ENCODE measurements at places on chromosomes 11 and 22. TPM values are rescaled to one million over a fixed set of nuclear protein-coding genes. Genes with fewer than 3 reads are reported as not detected.

MUC2 gene
- total RNA-seq, result not detected

RFPL3 gene
- total RNA-seq, result not detected

GRCh38 chr11:6932145-6932544, 5.9 kb downstream of the ZNF215 start:
- DNase-seq, result no peak

DNA sequence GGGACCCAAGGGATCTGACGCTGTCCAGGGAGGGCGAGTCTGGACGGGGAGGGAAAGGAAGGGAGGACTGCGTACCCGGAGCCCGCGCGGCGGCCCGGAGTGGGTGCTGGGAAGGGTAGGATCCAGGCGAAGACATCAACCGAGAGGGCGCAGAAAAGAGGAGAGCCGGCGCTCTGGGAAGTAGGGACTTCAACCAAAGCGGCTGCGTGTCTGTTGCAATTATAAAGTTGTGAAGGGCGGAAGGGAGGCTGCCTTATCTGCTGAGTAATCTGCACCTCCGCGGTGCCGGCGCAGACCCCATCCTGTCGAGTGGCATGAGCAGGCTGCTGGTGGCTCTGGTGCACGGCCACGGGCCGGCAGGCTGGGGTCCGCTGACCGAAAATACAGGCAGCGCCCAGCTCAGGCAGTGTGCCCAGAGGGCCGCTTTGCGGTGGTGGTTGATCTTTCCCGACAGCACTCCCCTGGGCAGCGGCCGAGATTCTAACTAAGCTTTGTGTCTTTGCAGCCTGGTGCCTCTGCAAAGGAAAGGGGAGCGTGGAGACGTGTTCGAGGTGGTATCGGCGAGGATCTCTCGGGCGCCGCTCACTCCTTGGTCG, 978 bp downstream of the C11orf87 start:
- peak; percentile 85 for DNase-seq

VPREB1 gene
- not detected for total RNA-seq

- no peak for DNase-seq
These were observed 14.3 kb upstream of the AIFM3 start for GRCh38 chr22:20952544-20953341.

DNA sequence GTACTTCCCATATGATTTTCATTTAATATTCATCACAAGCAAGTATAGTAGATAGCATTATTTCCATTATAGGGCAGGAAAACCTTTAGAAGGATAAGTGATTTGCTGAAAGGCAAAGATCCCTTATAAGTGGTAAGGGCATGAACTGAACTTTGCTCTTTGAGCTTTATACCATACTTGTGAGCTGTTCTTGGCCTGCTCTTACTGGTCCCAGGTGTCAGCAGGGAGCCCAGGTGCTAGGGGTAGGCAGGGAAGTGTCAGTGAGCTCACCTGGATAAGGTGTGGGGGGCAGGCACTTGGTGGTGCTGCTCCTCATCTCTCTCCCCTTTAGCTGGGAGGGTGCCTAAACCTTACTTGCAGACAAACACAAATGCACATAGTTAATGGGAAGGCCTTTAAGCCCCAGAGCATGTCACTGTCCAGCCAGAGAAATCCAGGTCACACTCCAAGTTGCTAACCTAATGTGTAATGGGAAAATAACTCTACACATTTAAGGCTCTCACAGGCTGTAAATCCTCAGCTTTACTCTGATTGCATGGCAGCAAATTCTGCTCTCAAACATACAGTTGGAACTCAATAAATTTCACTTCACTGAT, 114.4 kb downstream of the PLEKHA7 start:
- DNase-seq, result no peak

PKP3 gene
- total RNA-seq, result 0.85 TPM

GRCh38 chr11:104332110-104332509, 168.2 kb upstream of the PDGFD start:
- no peak for DNase-seq

DNA sequence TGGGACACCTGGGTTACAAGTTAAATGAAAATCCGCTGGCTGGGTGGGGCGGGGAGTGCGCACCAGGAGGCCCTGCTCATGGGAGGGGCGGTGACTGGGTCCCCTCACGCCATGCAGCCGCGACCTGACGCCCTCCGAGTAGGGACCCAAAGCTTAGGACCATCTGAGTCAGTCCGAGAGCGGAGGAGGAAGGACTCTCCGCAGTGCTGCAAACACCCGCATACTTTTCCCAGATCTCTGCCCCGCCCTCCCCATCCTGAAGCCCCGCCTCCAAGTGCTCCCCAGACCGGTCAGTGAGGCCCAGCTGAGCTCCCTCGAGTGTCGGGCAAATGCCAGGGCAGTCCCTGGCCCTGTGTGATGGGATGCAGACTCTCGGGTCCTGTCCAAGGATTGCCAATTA, 6.6 kb upstream of the FLI1 start:
- no peak for DNase-seq

- DNase-seq, result no peak
These were observed 1.8 kb upstream of the SLC37A2 start for GRCh38 chr11:125061281-125061680.

- DNase-seq, result no peak
These were observed 19.0 kb upstream of the RELT start for GRCh38 chr11:73356979-73357860.

PLAAT4 gene
- total RNA-seq, result 1.8 TPM

DNA sequence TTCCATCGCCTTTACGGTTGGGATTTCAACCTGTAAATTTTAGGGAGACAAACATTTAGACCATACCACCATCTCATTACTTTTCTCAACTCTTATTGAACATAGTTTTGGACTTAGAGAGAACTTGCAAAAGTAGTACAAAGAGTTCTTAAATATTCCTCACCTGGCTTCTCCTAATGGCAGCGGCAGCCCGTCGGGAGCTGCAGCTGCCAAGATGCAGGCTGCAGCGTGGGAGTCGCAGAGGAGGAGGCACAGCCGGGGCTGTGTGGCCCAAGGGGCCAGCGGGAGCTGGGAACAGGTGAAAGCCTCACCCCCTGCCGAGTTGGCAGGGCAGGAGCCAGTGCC, 23.1 kb upstream of the RNASEH2C start:
- DNase-seq, result no peak

LGR4 gene
- total RNA-seq, result 36.2 TPM

DNA sequence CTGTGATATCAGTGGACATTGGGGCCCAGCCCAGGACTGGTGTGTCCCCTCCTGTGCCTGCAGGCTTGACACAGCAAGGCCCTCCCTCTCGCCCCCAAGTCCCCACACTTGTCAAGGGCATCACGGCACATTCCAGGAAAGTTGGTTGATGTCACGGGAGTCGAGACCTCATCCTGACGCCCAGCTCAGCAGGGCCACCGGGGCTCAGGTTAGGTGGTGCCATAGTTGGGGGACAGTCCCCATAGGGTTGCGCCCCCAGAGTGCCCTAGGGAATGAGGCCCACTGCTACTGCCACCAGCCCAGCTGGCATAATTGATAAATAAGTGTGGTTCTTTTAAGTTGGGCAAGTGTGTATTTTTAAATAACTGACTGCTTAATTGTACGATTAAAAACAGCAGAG, 28.3 kb upstream of the GRAMD4 start:
- no peak for DNase-seq

DNA sequence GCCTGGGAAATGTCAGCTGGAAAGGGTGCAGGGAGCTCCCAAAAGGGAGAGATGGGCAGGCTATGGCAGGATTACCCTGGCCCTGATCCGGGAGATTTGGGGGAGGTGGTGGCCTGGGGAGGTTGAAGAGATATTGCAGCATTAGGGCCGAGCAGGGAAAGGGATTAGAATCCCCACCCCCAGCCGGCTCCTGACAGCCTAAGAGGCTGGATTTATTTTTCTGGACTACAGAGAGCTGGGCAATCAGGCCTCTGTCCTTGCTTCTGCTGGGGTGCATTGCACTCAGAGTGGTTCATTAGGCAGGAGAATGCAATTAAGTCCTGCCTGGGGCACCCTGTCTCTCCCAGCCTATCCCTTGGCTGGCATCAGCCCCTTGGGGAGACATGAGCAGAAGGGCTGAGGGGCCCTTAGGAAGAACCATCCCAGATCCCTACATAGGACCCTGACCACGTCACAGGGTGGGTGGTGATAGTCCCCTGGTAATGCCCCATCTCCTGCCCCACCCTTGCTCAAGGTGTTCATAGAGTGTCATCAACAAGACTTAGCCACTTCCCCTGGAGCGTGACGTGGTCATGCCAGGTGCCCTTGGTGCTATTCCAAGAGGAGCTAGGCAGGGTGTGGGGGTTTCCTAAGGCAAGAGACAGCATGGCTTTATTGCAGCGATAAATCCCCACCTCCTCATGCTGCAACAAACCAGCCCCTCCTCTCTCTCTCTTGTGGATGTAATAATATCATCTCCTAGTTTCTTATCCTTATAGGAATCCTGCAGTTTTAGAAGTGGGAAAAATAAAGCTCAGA, 38.4 kb upstream of the KLHL35 start:
- DNase-seq, result no peak

- DNase-seq, result no peak
These were observed 246.9 kb downstream of the OPCML start for GRCh38 chr11:133285359-133285758.

OR9I1 gene
- not detected for total RNA-seq

DNA sequence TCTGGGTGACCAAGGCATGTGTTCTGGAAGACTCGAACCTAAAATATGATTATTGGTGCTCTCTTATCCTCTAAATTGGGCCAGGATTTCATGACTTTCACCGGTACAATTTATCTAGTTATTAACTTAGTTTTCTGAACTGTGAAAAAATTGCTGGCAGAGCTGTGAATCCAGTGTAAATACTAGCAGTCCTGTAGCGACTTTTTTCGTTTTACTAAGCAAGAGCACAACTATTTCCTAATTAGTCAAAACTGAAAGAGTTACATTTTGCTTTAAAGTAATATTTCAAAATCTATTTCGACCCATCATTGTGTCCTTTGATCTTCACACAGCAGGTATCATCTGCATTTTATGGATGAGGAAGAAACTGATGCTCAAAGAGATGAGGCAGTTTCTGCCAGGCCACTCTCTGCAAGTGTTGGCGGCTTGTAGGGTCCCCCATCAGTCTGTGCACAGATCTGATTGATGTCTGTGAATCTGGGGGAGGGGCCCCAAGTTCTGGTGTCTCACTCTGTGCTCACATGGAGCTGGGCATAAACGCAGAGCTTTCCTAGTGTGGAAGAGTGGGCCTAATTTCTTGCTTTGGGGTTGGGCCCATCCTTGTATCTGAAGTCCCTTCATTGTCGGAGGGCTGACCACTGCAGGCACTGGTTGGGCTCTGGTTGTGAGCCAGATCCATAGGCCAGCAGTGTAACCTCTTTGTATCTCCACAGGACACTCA, 1.4 kb upstream of the TRMT2A start:
- peak; percentile 34 for DNase-seq

DNA sequence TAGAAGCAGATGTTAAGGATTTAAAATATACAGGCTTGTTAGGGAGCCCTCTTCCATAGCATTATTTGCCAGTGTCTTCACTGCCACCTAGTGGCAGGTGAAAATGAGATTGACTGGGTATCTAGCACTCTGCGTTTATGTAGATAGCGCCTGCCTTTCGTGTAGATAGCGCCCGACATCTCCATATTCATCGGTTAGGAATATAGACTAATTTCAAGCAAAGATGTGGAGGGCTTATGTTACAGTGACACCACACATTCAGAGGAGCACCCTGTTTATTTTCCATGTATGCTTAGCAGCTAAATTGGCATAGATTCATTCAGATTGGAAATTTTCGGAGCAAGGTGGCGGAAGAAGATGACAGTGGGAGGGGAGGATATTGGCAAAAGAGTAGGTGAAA, 72.0 kb downstream of the SLC5A12 start:
- no peak for DNase-seq

DNA sequence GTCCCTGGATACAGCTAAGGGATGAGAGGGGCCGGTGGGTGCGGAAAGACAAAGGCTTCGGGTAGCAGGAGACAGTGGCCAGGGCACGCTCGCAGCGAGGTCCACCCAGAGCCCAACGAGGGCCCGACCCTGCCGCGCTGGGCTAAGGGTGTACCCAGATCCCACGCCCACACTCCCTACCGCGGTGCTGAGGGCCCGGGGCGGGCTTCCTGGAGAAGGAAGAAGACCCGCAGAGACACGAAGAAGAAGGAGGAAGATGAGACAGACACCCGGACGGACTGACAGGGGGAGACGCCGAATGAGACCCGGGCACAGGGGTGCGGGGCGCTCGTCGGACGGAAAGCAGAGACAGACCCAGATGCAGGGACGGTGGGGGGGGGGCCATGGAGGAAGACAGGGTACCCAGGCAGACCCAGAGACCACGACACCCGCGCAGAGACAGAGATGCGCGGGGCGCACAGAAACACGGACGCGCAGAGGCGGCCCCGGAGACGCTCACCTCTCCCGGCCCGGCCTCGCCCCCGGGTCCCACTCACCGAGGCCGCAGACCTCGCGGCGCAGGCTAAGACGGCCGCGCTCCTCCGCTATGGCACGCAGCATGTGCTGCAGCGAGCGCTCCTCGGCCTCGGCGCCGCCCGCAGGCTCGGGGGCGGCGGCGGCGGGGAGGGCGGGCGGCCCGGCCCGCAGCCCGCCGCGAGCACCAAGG, 437 bp downstream of the KIAA0930 start:
- DNase-seq, result no peak

DNA sequence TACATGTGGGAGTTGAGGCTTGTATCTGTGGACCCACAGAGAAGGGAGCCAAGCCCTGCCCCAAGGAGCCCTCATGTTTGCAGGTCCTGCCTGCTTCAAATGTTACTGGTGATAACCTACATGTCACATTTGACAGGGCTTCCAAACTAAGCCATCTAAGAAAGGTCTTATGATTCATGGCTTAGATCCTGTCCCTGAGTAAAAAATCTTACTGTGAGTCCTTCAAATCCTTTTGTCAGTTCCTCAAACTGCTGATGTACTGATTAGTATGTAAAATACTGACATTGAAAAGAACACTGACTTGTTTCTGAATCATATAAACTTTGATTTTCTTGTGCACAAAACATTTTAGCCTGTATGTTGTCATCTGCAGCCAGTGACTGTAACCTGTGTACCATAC, 1.0 kb upstream of the PANX1 start:
- no peak for DNase-seq

IGLL1 gene
- total RNA-seq, result not detected

- DNase-seq, result no peak
These were observed 26.9 kb downstream of the RNF214 start for GRCh38 chr11:117259417-117259816.

DNA sequence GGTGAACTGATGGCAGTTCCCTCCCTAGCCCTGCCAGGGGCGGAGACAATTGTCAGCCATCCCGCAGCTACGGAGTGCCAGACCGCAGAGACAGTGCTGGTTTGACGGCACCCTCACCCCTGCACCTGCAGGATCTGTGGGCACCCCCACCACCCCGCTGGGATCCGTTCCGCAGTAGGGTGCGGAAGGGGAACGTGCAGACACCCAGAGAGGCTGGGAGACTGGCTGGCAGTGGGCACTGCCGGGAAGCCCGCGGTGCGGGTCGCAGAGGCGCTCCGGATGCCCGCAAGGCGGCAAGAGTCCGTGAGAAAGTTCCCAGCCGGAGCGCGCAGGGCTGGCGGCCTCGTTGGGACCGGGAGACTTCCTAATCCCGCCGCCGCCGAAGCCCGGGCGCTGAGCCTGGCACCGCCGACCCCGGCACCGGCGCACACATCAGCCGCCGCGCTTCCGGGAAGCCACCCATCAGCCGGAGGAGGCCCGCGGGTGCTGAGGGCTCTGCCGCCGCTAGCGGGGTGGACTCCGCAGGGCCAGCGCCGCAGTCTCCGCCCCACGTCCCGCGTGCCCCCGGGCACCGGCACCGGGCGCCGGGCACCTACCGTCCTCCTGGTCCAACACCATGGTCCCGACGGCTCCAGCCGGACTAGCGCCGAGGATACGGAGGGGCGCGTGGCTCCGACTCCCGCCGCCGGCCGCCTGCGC, 4.3 kb upstream of the LMO1 start:
- peak; percentile 81 for DNase-seq

PDGFD gene
- total RNA-seq, result 0.45 TPM

SLN gene
- not detected for total RNA-seq

All from chondrocyte (in vitro differentiated cells).